ENCODE measurements at places on chromosomes 11 and 22.

- no peak for DNase-seq
Measured at GRCh38 chr11:130418210-130418609, 10.2 kb downstream of the ADAMTS8 start.

DNA sequence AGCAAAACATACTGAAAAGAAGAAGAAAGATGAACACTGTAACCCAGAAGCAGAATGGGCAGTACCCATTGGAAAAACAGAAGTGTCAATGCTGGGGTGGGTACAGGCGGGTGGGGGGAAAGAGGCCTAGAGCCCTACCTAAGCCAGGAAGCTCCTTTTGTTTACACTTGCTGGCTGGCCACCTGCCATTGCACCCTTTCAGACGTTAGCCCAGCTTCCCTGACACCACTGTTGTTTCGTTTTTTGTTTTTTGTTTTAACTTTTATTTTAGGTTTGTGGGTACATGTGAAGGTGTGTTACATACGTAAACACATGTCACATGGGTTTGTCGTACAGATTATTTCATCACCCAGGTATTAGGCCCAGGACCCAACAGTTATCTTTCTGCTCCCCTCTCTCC is 55.4 kb downstream of the PLEKHA7 start:
- DNase-seq, result no peak

DNA sequence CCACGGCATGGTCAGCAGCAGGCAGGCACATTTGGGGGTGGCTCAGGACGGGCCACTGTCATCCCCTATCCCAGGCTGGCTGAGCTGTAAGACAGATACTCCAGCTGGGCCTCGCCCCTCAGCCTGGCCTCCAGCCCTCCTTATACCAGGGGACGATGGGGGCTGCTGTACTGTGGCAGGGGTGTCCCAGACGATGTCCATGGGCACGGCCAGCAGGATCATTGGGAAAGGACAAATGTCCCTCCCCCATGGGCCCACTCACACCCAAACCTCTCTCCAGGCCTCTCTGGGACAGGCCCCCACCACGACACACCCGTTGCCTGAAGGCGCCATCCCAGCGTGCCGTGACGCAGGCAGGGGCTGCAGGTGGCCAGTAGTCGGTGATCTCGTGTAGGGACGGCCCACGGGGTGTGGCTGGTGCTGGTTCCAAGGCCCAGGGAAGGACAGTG is 1.5 kb upstream of the IL17REL start:
- no peak for DNase-seq

DNA sequence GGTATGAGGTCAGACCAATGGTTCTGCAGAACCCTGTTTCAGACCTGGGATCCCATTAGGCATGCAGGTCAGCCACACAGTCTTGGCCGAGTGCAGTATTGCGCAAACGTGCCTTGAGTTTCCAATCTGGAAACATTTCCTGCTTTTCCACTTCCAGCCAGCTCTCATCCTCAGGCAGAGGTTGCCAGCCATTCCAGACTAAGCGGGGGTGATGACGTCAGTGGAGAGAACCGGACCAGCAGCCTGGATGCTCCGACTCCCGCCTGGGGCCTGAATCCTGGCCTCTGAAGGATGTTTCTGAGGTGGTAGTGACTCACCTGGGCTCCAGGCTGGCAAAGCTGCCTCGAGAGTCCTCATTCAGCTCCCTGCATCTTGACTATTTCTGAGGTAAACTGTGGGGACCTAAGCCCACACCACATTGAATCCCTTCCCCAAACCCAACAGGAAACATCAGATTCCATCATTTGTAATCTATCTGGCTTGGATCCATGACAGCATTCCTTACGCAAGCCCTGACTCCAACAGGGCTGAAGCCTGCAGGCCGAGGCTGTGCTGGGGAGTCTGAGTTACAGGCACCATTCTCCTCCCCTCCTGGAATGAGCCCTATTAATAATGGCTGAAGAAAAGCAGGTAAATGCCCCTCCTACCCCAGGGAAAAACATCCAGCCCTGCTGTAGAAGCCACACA is 83.0 kb downstream of the ABTB2 start:
- DNase-seq, result no peak

DNA sequence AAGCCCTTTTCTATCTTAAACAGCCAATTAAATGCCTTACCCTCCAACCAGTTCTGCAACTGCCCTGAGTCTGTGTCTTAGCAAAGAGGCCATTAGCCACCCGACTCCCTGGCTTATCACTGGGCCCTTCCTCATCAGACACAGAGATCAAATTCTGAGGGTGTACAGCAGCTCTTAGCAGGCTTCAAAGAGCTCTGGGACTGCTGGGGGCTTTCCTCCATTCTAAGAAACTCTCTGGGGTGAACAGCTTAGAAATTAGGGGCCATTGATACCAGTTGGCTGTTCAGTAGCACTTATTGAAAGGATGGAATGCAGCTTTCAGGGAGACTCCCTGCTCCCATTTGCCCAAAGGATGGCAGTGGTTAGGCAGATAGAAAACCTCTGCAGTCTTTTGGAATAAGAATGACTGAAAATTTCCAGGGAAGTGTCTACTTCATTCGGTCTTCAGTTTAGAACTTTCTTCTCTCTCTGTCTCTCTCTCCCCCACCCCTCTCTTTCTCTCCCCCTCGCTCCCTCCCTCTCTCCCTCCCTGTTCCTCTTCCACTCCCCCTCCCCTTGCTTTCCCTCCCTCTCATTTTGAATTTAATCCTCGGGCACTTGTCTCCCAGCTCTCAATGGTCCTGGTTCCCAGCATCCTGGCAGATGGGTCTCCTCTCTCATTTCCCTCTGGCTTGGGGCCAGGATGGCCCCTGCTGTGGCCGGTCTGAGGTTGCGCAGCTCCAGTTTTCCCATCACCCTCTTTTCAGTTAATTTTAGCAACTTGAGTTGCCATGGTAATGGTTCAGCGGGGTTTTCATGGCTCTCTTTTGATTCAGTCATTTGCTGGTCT is 76.4 kb downstream of the COMMD9 start:
- no peak for DNase-seq

GRCh38 chr22:38744981-38745380 is 10.8 kb downstream of the SUN2 start:
- DNase-seq, result no peak

DNA sequence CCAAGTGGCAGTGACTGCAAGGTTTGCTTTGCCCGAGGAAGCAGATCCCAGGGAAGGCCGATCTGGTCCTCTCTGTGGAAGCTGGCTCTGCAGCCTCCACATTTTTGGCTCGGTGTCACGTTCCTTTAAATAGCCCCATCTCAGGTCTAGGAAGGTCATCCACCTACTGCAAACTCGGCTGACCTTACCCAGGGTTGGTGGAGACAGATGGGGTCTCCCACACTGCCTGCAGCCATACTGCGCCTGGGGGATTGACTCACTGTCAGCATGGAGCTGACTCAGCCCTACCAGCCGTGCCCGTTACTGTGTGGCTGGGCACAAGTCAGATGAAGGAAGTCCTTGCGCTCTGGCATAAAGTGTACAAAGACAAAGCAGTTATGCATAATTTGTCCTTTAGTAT is 16.9 kb downstream of the CDPF1 start:
- DNase-seq, result no peak

DNA sequence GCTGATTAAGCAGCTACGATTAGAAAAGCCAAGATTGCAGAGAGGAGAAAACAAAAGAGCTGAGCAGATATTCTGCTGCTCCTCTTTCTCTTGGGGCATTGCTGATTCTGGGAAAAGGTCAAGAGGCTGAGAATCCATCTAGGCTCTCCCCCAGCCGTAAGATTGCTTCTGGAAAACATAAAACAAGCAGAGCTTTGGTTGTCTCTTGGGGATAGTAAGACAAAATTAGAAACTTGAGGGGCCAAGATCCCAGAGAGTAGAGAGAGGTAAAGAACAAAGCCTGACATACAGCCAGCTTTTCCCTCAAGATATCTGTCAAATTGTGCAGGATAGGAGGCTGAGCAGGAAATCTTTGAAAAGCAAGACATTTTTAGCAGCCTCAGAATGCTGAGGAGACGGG is 158.2 kb downstream of the TTC28 start:
- DNase-seq, result no peak

All from GM10248 (cell line).